ENCODE measurements at places on chromosomes 7 and 10.

GRCh38 chr7:117790251-117790650 is 83.0 kb downstream of the CTTNBP2 start:
- no peak for DNase-seq

DNA sequence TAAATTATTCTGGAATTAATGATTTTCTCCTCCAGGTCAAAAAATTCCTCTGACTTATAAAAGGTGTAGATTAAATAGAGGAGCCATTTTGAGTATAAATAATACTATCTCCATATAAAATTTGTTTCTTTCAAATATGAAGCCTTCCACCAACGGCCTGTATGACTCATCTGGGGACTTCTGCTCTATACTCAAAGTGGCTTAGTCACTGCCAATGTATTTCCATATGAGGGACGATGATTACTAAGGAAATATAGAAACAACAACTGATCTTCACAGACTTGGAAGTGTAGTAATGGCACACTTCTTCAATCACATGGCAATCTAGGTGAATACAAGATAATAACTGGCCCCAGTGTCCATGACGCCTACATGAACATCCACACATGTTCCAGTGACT is 335.6 kb upstream of the HGF start:
- DNase-seq: no peak

DNA sequence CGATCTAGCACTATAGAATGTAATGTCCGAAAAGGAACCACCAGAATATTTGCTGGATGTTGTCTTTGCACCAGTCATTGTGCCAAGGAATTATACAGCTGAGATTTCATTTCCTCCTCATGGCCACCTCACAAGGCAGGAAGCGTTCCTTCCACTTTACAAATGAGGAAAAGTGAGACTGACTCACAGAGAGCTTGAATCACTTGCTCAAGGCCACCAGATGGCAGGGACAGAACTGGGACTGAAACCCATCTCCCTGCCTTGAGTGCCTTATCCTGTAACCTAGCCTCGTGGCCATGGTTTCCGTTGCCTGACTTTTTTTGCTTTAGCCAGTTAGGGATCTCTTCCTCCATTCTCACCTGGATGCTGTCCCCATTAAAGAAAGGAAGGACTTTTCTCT is 44.7 kb upstream of the PDZD8 start:
- no peak for DNase-seq

DNA sequence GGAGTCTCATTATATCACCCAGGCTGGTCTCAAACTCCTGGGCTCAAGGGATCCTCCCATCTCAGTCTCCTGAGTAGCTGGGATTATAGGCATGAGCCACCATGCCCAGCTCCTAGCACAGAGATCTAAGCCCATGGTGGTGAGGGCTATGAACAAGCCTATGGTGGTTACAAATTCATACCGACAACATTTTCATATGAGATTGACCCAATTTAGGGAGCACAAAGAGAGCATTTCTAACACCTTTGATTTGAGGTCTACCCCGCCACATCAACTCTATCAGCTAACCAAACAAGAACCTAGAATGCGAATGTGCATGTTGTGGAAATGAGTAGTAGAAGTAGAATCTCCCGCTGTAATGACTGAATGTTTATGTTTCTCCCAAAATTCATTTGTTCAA is 14.2 kb upstream of the PRF1 start:
- no peak for DNase-seq

DNA sequence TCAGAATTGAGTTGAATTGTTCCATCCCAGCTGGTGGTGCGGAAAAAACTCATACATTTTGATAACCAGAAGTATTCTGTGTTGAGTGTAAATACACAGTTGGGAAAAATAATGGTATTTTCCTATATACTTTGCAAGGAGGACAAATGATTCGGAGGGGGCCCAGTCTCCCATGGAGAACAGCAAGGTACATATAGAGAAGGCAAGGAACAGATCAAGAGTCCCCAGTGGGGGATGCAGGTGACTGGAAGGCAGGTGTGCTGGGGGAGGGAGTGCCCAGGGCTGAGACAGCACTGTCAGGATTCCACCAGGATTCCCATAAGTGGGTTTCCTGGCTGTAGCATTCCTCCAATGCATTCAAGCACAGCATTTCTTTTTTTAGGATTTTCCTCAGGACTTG is 10.8 kb upstream of the ADCY1 start:
- no peak for DNase-seq

DNA sequence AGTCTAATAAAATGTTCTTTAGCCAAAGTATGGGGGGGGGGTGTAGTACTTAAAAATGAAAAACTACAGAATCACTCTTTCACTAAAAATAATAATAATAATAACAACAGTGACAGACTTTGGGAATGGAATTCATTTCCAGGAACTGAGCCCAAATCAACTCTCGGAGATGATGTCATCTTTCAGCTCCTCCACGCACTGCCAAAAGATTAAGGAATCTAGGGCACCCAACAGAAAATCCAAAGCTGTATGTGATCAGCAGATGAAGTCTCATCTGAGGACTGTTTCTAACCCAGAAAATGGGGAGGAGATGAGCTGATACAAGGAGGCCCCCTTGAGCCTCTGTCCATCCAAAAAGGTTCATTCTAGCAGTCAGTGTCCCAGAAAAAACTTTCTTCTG is 54.5 kb downstream of the GRB10 start:
- no peak for DNase-seq

DNA sequence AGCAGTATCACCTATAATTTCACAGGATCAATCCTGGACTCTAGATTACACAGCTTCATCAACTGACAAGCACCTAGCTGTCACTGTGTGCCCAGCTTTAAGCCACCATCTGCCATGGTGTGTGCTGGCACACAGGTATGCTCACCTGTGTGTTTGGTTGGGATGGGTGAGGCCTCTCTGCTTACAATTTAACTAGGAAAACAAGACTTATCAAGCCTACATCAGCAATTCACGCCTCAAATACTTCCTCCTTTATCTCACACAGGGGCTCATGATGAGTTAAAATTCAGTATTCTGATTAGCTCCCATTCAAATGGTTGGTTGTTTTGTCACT is 608.2 kb downstream of the PARD3 start:
- DNase-seq: no peak

DNA sequence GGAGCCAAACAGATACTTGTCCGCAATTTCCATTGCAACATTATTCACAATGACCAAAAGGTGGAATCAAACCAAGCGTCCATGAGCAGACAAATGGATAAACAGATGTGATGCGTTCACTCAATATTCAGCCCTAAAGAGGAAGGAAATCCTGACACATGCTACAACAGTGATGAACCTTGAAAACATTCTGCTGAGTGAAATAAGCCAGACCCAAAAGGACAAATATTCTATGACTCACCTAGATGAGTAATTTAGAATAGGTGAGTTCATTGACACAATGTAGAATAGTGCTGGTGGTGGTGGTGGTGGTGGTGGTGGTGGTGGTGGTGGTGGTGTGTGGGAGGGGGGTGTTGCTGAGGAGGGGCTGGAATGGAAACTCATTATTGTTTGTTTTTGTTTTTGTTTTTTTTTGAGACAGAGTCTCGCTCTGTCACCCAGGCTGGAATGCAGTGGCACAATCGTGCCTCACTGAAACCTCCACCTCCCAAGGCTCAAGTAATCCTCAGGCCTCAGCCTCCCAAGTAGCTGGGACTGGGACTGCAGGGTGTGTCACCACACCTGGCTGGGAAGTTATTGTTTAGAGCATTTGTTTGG is 28.6 kb downstream of the SMKR1 start:
- DNase-seq: no peak

DNA sequence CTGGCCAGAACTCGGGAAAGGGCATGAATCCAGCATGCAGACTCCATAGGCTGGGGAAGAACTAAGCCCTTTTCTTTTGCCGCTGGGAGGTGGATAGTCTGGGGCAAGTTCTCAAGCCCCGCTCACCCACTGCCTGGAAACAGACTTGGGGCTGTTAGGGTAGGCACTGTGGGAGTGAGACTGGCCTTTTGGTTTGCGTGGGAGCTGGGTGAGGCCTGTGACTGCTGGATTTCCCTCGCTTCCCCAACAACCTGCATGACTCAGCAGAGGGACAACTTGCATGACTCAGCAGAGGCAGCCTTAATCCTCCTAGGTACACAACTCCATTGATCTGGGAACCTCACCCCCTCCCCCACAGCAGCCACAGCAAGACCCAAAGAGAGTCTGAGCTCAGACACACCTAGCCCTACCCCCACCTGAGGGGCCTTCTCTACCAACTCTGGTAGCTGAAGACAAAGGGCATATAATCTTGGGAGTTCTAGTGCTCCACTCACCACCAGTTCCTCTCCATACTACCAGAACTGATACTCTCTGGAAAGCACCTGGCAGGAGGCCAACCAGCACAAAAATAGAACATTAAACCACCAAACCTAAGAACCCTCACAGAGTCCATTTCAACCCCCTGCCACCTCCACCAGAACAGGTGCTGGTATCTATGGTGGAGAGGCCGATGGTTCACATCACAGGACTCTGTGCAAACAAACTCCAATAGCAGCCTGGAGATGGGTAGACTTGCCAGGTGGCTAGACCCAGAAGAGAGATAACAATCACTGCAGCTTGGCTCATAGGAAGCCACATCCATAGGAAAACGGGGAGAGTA is 81.4 kb upstream of the LAMB4 start:
- DNase-seq: no peak

DNA sequence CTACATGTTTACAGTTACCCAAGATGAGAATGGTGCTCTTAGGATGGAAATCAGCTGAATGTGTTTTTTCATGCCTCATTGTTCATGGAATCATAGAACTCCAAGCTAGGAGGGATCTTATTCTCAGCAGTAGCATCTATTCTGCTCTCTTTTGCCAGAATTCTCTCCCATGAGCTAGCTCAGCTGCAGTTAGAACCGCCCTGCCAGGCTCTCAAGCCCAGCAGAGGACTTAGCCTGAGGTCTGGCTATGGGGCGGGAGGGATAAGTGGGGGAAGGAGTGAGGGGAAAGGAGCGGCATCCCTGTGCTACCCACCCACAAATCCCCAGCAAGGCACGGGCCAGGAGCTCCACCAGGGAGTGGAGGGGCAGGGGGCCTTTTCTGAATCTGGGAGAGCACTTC is 120.7 kb upstream of the PLXNA4 start:
- DNase-seq: no peak

DNA sequence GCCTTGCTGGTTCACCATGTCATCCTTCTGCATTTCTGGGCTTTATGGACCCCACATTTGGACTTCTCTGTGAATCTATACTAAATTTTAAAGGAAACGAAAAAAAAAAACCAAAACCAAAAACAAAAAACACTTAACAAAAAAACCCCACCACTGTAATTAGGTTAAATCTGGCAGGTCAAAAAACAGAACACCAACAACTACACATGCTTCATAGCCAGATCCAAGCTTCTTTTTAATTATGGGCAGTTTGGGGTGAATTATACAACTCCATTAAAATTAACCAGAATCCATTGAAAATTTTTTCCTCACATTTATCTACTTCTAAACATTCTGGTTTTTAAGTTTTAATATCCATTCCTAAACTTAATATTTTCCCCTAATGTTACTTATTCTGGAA is 58.4 kb downstream of the CDK6 start:
- no peak for DNase-seq

- no peak for DNase-seq
Measured at GRCh38 chr7:121084256-121084655, 95.7 kb downstream of the CPED1 start.

DNA sequence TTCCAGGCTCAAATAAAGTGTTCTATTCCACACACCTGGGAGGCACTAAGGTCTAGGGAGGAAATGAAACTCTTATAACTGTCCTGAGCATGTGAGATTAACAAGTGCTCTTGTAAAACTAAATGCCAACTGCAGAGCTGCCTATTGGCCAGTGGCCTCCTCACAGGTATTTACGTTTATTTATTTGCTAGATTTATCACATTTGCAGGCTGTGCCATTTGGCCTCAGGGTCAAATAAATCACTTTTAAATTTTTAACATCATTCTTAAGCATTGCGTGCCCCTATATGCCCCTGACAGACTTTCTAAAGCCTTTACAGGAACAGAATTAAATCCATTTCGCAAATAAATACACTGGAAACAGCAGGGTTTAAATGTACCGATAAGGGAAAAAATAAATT is 381.8 kb upstream of the NFE2L3 start:
- DNase-seq: no peak

GRCh38 chr10:83582407-83583095 is 556.8 kb upstream of the GHITM start:
- DNase-seq: no peak

GRCh38 chr10:44195112-44196007 is 189.5 kb downstream of the CXCL12 start:
- DNase-seq: no peak

DNA sequence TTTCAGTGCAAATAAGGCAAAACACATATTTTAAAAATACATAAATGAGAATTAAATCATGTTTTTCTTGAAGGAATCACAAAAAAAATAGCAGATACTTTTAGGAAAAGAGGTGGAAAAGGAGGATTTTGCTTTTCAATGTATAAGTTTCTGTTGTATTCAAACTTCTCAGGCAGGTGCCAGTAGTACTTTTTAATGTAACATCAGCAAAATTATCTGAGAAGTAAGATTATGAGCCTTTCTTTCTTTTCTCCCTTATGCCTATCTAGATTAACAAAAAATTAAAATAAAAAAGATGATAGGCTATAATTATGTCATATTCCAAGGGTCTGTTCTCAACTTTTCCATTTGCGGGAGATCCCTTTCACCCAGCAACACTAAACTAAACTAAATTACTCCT is 2.6 kb downstream of the DRGX start:
- DNase-seq: no peak

- no peak for DNase-seq
Measured at GRCh38 chr10:51617576-51618235, 81.7 kb downstream of the CSTF2T start.

GRCh38 chr10:37854626-37855025 is 2.8 kb downstream of the ZNF248 start:
- no peak for DNase-seq

DNA sequence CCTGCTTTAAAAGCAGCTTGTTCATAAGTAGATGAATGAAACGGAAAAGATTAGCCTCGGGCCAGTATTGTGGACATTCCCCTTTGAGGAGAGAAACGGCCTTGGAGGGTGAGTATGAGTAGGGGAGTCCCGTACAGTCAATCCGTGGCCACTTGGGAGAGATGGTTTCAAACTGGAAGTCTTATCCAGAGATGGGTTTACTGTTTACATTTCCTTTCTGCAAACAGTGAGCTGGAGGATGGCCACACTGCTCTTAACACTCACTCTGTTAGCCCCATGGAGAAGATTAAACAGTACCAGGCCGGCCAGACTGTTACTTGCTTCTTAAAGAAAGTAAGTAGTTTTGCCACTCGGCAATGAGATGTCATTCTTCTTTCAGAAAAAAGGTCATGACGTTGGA is 20.3 kb downstream of the CALHM2 start:
- no peak for DNase-seq

- no peak for DNase-seq
Measured at GRCh38 chr10:101896225-101896877, 52.8 kb upstream of the KCNIP2 start.

- no peak for DNase-seq
Measured at GRCh38 chr7:128270826-128271272, 29.8 kb downstream of the LEP start.

GRCh38 chr10:3887404-3887803 is 102.4 kb upstream of the KLF6 start:
- no peak for DNase-seq

DNA sequence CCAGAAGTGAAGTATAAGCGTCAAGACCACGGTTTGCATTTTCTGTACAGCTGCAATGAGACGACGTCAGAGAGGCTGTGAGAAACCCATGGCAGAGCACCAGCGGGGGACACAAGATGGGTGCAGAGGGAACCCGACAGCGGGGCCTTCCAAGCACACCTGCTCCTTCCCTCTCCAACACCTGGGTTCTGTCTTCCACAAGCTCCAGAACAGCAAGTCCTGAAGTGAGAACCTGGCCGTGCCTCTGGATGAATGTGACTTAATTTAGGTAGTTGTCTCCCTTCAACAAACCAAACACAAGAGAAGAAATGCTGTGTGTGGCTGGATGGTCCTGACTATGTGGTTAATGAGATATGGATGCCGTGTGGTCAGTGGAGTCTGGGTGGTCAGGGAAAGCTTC is 76.1 kb downstream of the ADAM12 start:
- no peak for DNase-seq

All from hypothalamus (tissue), 51 donors.